Ecto neural progenitor cell (in vitro differentiated cells): ENCODE measurements at places on chromosomes 7 and 10.

DNA sequence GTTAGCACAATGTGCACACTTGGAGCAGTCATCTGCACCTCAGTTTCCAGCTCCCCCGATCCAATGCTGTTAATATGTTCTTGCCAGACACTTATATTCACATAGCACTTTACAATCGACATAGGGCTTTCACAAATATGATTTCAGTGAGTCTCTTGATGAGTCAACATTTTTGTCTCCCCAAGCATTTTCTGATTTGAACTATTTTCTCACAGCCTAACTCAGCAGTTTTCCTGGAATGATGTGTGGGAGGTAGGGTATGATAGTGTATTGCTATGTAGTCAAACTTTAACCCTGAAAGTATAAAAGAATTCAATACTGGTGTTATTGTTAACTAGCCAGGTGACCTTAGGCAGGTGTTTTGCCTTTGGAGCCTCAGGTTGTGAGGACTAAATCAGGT is 82.5 kb upstream of the LRGUK start:
- no peak for DNase-seq

- no peak for DNase-seq
These were observed 2.7 kb downstream of the SP4 start for GRCh38 chr7:21430575-21430954.

- DNase-seq = no peak
These were observed 21.5 kb downstream of the BUB3 start for GRCh38 chr10:123175389-123176387.

DNA sequence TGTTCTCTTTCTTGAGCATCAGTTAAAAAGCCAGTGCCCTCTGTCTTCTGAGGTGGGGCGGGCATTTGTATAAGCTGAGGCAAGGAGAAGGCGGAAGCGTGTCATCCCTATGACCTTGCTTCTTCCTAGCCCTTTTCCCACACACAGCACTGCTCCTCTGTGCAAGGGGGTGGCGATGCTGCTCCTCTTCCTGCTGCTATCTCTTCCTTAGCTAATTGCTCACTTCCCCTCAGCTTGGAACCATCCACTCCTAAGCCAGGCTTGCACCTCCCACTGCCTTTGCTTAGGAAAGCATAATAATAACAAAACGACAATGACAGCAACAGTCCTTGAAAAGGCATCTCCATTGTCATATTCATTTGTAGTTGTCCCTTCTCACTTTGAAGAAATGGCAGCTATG is 366.9 kb downstream of the PHTF2 start:
- DNase-seq = no peak

DNA sequence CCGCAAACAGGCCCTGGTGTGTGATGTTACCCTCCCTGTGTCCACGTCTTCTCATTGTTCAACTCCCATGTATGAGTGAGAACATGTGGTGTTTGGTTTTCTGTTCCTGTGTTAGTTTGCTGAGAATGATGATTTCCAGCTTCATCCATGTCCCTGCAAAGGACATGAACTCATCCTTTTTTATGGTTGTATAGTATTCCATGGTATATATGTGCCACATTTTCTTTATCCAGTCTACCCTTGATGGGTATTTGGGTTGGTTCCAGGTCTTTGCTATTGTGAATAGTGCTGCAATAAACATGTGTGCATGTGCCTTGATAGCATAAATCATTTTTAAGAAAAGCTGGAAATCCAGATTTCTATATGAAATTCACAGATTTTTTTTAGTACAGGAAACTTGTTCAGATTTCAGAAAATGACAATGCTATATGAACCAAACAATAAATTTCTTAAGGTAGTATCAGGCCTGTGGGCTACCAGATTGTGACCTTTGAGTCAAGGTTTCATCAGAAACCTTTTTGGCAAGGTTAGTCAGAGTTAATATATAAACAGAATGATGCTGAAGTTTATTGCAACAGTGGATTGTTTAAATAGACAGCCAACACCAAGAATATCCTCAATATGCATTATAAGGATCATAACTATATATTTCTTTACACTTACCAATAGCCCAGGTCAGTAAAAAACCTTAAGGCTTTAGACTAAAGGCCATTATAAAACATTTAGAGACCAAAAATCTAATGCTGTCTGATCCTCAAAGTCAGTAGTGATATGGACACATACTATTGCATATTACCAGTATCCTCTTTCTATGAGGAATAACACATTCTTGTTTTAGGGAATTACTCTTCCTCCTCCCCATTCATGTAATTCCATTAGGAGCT is 68.7 kb upstream of the PAPSS2 start:
- DNase-seq = no peak

GRCh38 chr7:34776748-34777358 is 118.8 kb downstream of the NPSR1 start:
- no peak for DNase-seq

GRCh38 chr10:101485681-101486554 is 102.1 kb downstream of the POLL start:
- peak; percentile 52 for DNase-seq

GRCh38 chr7:22234227-22234626 is 122.7 kb downstream of the RAPGEF5 start:
- DNase-seq = no peak

GRCh38 chr7:92625617-92626016 is 35.4 kb upstream of the FAM133B start:
- no peak for DNase-seq

- no peak for DNase-seq
These were observed 780 bp downstream of the PLEKHA8 start for GRCh38 chr7:30028749-30029635.

DNA sequence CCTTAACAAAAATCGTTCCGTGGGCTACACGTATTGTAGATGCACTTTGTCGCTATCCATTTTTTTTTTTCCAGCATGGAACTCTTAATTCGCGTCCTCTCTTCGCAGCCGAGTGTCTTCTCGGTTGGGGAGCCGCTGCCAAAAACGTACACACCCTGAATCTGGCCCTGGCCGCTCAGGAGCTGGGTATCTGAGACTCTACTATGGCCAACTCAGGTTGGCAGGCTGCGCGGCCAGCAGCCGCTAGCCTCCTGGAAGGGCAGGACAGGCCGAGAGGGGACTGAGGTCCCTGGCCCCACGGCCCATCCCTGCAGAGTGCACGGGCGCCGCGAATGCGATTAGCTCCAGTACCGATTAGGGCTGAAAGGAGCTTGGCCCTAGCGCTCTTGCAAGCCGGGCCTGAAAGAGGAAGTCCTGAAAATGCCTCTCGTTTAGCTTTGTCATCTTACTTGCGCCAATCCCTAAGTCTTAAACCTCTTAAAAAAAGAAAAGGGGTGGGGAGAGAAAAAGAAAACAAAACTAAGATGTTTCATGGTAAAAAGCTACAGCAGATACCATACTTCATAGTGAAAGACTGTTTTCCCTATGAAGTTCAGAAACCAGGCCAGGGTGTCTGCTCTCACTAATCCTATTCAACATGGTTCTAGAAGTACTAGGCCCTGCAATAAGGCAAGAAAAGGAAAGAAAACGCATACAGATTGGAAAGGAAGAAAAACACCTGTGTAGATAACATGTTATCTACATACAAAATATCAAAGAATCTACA is 113.2 kb upstream of the RHEB start:
- DNase-seq = peak; percentile 80

DNA sequence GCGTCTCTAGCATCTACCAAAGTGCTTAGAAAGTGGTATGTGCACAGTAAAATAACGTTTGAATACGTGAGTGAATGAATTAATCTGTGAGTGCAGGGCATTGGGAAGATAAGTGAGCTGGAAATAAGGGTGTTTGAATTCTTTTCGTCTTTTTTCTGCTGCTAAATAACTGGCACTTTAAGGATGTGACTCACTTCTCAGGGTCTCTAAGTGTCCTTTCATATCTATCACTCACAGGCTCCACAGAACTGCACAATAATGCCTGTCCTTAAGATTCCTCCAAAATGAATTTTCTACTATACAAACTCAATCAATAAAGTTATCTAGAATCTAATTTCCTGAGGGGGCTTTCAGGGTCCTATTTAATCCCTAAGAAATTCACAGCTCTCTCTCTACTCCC is 3.2 kb upstream of the DGKB start:
- DNase-seq = no peak

- no peak for DNase-seq
These were observed 34.5 kb upstream of the GSAP start for GRCh38 chr7:77450613-77451012.

DNA sequence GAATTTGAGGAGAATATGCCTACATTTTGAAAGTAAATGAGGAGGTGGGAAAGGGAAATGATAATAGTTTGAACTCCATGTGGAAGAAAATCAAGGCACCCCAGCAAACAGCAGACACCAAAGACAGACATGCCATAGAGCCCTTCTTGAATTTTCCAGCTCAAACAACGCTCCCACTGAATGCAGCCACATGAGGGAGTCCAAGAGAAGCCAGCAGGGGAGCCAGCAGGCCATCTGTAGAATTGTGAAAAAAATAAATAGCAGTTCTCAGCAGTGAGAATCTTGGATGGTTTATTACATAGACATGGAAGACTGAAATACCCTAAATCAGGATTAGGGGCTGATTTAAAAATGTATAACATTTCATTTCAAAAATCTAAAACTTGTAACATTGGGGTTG is 1567.3 kb upstream of the LRRTM3 start:
- no peak for DNase-seq

DNA sequence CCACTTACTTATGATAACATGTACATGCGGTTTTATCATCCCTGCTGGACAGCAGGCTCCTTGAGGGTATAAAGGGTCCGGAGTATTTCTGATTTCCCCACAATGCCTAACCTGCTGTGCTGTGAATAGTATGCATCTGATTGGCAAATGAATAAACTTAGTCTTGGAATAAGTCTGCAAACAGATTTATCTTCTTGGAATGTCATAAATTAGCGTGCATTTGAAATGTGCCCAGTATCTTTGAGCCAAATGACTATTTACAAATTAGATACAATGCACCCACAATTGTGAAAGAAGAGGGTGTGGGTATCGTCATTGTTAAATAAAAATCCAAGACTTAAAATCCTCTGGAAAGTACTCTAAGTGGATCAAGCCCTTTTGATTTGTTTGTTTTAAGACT is 106.0 kb downstream of the OSBPL3 start:
- DNase-seq = no peak

- DNase-seq = no peak
These were observed 835 bp downstream of the COMMD3 start for GRCh38 chr10:22317076-22317370.

- DNase-seq = no peak
These were observed 33.2 kb upstream of the MKRN1 start for GRCh38 chr7:140512317-140513000.

- no peak for DNase-seq
These were observed 447.3 kb upstream of the GHITM start for GRCh38 chr10:83691791-83692596.

DNA sequence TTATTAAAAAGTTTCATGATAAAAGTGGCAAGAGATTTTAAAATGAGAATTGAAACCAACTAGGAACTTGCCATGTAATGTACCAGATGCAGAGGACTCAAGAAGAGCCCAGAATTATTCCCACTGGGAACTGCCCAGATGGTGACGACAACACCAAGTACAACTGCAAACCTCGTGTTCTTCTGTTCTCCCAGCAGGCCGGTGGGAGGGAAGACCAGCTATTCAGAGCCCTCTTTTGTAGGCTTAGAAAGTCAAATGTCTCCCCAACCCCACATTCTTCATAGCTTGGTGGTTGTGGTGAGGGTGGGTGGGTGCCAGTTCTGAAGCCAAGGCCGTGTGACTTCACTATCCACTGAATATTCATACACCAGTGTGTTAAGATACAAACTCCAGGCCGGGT is 54.3 kb upstream of the ITGB1 start:
- no peak for DNase-seq

DNA sequence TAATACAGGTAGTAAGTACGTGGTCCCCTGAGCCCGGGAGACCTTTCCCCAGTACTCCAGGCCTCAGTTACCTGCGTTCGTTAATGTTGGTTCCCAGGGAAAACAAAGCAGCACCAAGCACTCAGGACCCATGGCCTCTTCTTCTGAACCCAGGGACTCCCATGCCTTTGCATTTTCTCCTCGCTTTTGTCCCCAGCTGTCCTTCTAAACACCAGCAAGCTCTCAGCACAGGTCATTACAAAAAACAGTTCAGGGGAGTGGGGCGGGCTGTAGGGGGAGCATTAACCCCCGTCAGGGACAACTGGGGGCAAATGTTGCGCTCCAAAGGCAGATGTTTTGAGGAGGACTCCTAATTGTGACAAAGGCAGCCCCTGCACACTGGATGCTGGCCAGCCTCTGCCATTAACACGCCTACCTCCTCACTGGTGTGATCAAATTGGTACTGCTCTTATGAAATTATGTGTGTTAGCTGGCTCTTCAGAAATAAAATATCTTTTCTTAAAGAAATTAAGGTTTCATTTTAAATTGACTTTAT is 80.5 kb upstream of the LRGUK start:
- DNase-seq = no peak

DNA sequence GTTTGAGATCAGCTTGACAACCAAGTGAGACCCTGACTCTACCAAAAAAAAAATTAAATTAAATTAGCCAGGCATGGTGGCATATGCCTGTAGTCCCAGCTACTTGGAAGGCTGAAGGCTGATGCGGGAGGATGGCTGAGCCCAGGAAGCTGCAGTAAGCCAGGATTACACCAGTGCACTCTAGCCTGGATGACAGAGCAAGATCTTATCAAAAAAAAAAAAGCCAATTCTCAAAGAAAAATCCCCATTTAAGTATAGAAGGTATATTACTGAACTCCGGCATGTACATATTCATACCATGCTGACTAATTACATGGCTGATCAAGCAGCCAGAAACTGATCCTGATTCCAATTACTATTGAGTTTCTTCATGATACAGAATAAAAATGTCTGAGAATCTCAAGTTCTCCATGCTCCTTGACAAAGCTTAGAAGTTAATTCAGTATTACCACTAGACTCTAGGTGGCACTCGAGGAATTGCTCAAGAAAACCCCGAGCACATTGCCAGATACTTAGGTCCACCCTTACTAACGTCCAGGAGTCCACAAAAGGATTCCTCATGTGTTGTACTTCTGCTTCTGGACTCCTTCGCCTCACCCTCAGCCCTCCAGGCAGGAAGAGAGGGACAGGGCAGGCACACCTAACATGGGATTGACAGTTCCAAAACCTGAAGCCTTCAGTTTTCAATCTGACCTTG is 148.9 kb downstream of the PARD3 start:
- DNase-seq = no peak

DNA sequence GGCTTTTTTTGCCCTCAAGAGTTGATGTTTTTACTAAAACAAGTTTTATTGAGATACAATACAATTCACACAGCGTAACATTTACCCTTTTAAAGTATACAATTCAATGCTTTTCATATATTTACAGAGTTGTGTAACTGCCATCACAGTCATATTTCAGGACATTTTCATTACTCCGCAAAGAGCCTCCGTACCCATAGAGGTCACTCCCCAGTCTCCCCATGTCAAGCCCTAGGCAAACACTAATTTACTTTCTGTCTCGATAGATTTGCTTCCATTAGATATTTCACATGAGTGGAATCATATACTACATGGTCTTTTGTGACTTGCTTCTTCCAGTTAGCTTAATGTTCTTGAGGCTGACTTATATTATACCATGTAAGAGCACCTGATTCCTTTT is 183.8 kb downstream of the PRKCQ start:
- DNase-seq = no peak

GRCh38 chr7:34821932-34822558 is 164.0 kb downstream of the NPSR1 start:
- no peak for DNase-seq
